ENCODE measurements at places on chromosomes 16 and 17.

DNA sequence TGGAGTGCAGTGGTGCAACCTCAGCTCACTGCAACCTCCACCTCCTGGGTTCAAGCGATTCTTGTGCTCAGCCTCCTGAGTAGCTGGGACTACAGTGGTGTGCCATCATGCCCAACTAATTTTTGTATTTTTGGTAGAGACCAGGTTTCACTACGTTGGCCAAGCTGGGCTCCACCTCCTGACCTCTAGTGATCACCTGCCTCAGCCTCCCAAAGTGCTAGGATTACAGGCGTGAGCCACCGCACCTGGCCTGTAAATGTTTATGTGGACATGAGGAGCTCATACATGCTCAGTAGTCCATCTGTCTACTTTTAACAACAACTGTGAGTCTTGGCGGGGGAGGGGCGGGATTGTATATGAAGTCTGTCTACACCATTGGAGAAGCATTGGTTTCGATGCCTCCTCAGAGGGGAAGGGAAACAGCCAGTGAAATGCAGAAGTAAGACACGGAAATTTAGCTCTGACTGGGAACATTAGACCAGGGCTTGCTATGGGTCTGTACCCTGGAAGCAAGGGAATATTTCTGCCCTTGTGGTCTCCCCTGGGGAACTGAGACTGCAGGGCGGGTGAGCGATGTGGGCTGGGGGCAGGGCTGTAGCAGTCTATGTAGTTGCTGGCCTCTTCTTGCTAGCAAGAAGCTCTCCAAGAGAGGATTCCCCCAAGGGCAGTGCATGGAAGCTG lies 9.3 kb downstream of the NUBP1 start:
- no peak for DNase-seq

- DNase-seq, result no peak
Observed at GRCh38 chr16:57636184-57636583, 7.8 kb downstream of the ADGRG1 start.

- peak; percentile 45 for DNase-seq
Observed at GRCh38 chr16:74568961-74569631, 37.8 kb downstream of the GLG1 start.

GRCh38 chr17:64736804-64737492 lies 74.8 kb upstream of the SMURF2 start:
- DNase-seq, result peak; percentile 62

- DNase-seq, result no peak
Observed at GRCh38 chr16:29911676-29912010, 11.4 kb downstream of the ASPHD1 start.

DNA sequence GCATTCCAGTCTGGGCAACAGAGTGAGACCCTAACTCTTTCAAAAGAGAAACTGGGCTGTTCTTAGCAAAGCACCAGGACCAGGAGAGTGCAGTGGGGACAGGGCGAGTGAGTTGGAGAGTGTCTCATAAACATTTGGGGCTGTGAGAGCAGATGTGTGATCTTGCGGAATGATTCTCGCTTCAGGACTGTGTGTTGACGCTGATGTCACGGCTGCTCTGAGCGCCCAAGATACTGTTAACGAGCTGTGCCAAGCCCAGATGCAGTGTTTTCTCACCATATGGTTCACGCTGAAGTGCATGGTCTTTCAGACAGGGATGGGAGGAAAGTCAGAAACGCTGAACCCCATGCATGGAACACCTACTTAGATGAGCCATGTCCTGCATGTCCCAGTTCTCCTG lies 438.2 kb downstream of the HS3ST4 start:
- DNase-seq, result no peak

GRCh38 chr16:86026916-86027315 lies 128.0 kb downstream of the IRF8 start:
- DNase-seq, result no peak

DNA sequence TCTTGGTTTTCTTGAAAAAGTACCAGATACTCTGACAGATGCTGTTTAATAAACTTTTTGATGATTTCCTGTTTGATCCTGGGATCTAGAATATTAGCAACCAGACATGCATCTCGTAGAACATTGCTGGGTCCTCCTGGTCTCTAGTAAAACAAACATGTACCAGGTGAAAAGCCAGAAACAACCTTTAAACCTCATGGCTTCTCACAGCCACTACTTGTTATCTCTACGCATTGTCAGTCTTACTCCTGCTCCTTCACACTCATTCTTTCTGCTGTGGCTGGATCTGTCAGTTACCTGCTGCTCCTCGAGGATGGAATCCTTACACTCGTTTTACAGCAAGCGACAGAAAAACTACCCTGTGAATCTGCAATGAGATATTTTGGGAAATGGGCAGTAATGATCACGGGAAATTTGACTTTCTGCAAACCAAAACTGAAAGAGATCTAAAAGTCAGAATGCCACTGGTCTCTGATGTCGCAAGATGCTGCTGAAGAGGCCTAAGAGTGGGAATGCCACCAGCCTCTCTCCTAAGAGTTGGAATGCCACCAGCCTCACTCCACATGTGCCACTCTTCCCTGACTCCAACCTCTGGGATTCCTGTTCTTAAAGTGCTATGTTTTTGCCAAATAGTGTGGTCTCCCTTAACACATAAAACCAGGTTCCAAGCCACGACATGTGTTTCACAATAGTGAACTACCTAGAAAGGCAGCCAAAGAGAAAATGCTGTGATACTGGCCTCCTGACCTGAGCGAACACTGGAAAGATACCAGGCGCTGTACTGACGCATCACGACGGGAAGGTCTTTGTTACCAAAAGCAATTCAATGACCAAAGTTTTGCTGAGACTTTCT lies 86.3 kb downstream of the VPS53 start:
- DNase-seq, result peak; percentile 44

GRCh38 chr16:1533443-1533951 lies at the start of gene TMEM204:
Gene TMEM204, plus strand, starts transcription at chr16:1533666. Its CDS starts 610 bp downstream, at chr16:1534276.
- peak; percentile 54 for DNase-seq

DNA sequence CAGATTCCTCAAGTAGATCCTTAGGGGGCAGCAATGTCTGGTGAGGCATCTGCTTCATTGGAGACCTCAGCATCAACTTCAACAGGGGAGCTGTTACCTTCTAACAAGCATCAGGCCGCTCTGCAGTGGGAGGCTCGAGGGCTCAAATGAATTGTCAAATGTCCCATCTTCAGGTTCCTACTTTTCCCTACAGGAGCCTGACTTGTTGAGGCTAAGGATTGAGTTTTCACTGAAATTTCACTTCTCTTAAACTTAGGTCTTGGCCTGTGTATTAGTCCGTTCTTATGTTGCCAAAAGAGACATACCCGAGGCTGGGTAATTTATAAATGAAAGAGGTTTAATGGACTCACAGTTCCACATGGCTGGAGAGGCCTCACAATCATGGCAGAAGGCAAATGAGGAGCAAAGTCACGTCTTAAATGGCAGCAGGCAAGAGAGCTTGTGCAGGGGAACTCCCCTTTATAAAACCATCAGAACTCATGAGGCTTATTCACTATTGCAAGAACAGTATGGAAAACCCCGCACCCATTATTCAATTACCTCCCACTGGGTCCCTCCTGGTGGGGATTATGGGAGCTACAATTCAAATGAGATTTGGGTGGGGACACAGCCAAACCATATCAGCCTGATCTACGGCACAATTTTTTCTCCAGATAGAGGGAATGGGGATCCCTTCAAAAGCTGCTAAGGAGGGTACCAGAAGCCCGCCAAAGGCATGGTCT lies 5.1 kb upstream of the CD300LD start:
- DNase-seq, result no peak

GRCh38 chr16:68274441-68274840 lies 10.1 kb downstream of the SLC7A6 start:
- DNase-seq, result no peak

DNA sequence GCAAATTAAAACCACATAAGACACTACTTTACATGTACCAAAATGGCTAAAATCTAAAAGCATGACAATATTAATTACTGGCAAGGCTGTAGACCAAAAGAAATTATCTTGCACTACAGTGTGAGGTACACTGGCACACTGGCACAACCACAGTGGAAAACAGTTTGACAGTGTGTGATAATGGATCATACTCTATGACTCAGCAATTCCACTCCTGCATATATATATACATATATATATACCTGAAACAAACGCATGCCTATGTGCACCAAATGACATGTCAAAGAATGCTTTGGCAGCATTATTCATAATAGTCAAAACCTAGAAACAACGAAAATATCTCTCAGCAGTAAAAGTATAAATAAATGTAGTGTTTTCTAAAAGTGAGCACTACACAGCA lies 4.6 kb upstream of the DYNLRB2 start:
- no peak for DNase-seq

GRCh38 chr16:57224651-57225335 lies 20.3 kb upstream of the ARL2BP start:
- DNase-seq, result no peak

- DNase-seq, result peak; percentile 85
Observed at GRCh38 chr16:49855280-49855821, 561 bp downstream of the ZNF423 start.

DNA sequence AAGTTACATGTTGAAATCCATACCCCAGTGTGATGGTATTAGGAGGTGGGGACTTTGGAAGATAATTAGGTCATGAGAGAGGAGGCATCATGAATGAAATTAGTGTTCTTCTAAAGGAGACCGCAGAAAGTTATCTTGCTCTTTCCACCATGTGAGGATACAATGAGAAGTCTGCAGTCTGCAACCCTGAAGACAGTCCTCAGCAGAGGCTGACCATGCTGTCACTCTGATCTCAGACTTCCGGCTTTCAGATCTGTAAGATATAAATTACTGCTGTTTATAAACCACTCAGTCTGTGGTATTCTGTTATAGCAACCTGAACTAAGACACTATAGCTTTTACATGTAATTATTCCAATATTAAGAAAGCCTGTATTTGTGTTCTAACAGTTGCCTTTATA lies 116.7 kb upstream of the CES5A start:
- DNase-seq, result no peak

GRCh38 chr17:50437409-50437808 lies 11.4 kb downstream of the ACSF2 start:
- no peak for DNase-seq

DNA sequence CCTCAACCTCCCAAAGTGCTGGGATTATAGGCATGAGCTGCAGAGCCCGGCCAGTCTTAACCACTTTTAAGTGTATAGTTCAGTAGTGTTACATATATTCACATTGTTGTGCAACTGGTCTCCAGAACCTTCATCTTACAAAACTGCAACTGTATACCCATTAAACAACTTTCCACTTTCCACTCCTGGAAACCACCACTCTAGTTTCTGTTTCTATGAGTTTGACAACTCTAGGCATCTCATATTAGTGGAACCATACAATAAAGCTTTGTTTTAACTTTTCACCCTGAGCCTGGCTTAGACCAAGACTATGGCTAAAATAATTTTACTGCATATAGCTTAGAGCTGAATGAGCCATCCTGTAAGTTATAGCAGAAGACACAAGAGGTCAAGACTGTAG lies 108.0 kb upstream of the GOT2 start:
- DNase-seq, result no peak

GRCh38 chr16:87740909-87741424 lies 24.8 kb downstream of the KLHDC4 start:
- peak; percentile 79 for DNase-seq

- peak; percentile 60 for DNase-seq
Observed at GRCh38 chr17:62703776-62704380, 76.4 kb downstream of the MRC2 start.

- DNase-seq, result no peak
Observed at GRCh38 chr17:50087912-50088405, 7.2 kb upstream of the PDK2 start.

DNA sequence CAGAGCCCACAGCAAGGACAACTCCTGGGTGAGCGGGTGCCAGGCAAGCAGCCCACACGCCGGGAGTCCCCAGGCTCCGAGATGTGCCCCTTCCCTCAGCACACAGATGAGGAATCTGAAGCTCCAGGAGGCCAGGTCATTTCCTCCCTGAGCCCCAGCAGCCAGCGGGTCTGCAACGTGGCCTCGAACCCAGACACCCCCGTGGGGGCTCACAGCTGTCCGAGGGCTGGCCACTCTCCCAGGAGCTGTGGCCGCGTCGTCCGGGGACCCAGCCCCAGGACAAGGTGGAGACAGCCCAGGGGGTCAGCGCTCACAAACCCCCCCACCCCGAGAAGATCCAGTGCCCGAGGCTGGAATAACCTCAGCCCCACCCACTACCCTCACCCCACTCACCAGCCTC lies 17.4 kb upstream of the C1QTNF8 start:
- no peak for DNase-seq

DNA sequence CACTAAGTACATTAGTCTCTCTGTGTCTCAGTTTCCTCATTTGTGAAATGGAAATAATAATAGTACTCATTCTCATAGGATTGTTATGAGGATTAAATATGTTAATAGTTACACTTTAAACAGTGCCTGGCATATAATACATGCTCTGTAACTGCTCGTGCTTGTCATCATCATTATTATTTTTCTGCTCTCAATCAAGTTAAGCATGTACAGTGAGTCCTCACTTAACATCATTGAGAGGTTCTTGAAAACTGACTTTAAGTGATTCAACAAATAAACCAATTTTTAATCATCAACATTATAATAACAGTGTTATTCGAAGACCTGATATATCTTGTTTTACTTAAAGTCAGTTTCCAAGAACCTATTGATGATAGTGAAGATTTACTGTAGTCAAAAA lies 322.3 kb downstream of the ZFHX3 start:
- no peak for DNase-seq

DNA sequence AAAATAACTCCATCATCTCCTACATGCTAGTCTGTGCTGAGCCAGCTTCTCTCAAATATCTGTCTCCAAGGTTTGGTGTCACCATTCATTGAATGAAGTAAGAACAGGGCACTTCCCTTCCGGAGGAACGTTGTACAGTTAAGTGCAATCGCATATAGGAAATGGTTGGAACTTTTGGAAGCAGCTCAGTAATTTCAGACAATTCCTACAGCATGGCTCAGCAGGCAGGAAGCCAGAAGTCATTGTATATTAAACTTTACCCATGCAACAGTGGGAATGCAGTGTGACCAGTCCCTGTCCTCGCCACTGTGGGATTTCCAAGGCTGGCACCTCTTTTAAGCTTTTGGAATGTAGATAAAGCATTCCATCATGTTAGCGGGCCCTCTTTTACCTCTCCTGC lies 51.1 kb upstream of the MYH2 start:
- no peak for DNase-seq
